ENCODE measurements at places on chromosomes 1 and 21. TPM values are rescaled to one million over a fixed set of nuclear protein-coding genes. Genes with fewer than 3 reads are reported as not detected.

- peak overlapping the region; percentile 87 for H3K4me3 ChIP-seq
- no peak for DNase-seq
- H3K27me3 ChIP-seq: no peaks in the 10 kb centered on the region
- peaks cover 27% of the 10 kb centered on the region for H3K4me1 ChIP-seq
- peak overlapping the region; percentile 34 for H3K27ac ChIP-seq
These were observed 381 bp upstream of the KLHL20 start for GRCh38 chr1:173714441-173714758.

The S100A16 gene
- total RNA-seq: not detected

- no peaks in the 10 kb centered on the region for H3K36me3 ChIP-seq
- H3K4me3 ChIP-seq: no peak overlapping the region
- no peak for DNase-seq
- H3K27me3 ChIP-seq: no peaks in the 10 kb centered on the region
- no peak overlapping the region for H3K27ac ChIP-seq
- H3K4me1 ChIP-seq: peaks cover 24% of the 10 kb centered on the region
These were observed 14.4 kb downstream of the NOC2L start for GRCh38 chr1:944341-945325.

The GOLT1A gene
- total RNA-seq: not detected

- no peaks in the 10 kb centered on the region for H3K36me3 ChIP-seq
- H3K4me1 ChIP-seq: no peaks in the 10 kb centered on the region
- no peaks in the 10 kb centered on the region for H3K27me3 ChIP-seq
- no peak overlapping the region for H3K27ac ChIP-seq
These were observed 23.3 kb upstream of the ARTN start for GRCh38 chr1:43910343-43910742.

The IL10 gene
- not detected for total RNA-seq

GRCh38 chr1:209086486-209087192 lies 496.9 kb upstream of the CAMK1G start:
- no peaks in the 10 kb centered on the region for H3K36me3 ChIP-seq
- peaks cover 14% of the 10 kb centered on the region for H3K4me1 ChIP-seq
- no peaks in the 10 kb centered on the region for H3K27me3 ChIP-seq
- no peak overlapping the region for H3K4me3 ChIP-seq
- peak; percentile 63 for DNase-seq

DNA sequence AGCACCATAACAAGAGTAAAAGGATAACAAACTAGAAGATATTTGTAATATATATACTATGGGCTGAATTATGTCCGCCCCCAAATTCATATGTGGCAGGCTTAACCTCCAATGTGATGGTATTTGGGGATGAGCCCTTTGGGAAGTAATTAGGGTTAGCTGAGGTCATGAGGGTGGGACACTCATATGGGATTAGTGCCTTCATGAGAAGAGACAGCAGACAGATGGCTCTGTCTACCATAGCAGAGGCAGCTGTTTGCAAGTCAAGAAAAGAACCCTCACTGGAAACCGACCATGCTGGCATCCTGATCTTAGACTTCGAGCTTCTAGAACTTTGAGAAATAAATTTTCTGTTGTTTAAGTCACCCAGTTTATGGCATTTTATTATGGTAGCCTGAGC lies 303.6 kb downstream of the LMO4 start:
- H3K27me3 ChIP-seq: no peaks in the 10 kb centered on the region
- H3K27ac ChIP-seq: no peak overlapping the region
- no peak for DNase-seq
- H3K4me1 ChIP-seq: no peaks in the 10 kb centered on the region
- H3K36me3 ChIP-seq: no peaks in the 10 kb centered on the region

DNA sequence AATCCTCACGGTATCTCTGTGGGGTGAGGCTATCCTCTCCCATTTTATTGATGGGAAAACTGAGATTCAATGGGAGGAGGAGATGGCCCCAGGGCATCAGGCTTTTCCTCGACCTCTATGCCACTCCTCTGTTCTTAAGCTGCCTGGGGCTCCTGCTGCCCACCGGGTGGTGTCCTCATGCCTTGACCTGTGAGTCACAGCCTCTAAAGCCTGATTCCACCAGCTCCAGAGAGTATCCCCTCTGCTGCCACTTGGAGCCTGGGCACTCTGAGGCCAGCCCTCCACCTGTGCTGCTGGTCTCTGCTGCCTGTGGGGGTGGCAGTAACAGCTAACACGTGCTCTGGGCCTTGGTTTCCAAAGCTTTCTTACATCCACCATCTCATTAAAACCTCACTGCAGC lies 241.2 kb downstream of the TRABD2B start:
- H3K27me3 ChIP-seq: no peaks in the 10 kb centered on the region
- H3K4me3 ChIP-seq: no peak overlapping the region
- DNase-seq: no peak
- H3K36me3 ChIP-seq: no peaks in the 10 kb centered on the region

The NTMT2 gene
- not detected for total RNA-seq

GRCh38 chr1:21324368-21325141 lies 34.3 kb upstream of the ECE1 start:
- H3K4me1 ChIP-seq: peaks cover 84% of the 10 kb centered on the region
- peaks cover 7% of the 10 kb centered on the region for H3K36me3 ChIP-seq
- H3K27ac ChIP-seq: peak overlapping the region; percentile 94
- H3K4me3 ChIP-seq: peak overlapping the region; percentile 52
- H3K27me3 ChIP-seq: no peaks in the 10 kb centered on the region
- peak; percentile 79 for DNase-seq

DNA sequence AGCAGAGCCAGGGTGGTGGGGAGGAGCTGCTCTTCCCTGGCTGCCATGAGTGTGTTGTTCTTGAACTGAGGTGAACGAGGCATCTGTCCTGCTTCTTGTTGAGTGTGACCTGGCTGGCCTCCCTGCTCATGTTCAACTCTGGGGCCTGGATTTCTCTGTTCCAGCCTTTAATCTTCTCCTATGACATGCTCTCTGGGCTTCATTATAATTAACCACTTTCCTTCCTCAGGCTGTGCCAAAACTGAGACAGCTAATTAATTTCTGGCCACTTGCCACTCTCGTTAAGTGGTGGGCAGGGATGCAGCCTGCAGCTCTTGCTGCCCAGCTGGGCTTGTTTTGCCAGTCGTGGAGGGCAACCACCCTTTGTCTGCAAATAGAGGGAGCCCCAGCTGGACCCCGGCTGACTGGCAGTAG lies 23.3 kb downstream of the OPRD1 start:
- DNase-seq: no peak
- no peaks in the 10 kb centered on the region for H3K36me3 ChIP-seq
- H3K27ac ChIP-seq: no peak overlapping the region

DNA sequence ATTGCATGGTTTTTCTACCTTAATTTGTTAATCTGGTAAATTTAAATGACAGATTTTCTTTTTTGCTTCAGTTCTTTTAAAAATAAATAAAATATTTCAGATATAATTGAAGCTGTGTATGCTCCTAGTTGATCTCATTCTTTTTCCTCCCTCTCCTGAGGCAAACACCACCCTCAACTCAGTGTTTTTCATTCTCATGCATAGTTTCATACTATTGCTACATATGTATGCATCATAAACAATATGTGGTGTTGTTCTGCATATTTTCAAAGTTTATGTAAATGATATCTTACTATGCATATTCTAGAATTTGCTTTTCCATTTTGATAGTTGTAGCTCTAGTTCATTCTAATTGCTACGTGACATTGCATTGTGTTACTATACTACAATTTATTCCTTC lies 257.2 kb upstream of the POU3F1 start:
- no peak for DNase-seq
- no peak overlapping the region for H3K4me3 ChIP-seq
- no peaks in the 10 kb centered on the region for H3K4me1 ChIP-seq
- no peaks in the 10 kb centered on the region for H3K27me3 ChIP-seq

- H3K27ac ChIP-seq: no peak overlapping the region
- no peaks in the 10 kb centered on the region for H3K4me1 ChIP-seq
- H3K36me3 ChIP-seq: no peaks in the 10 kb centered on the region
- no peak overlapping the region for H3K4me3 ChIP-seq
- no peaks in the 10 kb centered on the region for H3K27me3 ChIP-seq
These were observed 112.0 kb upstream of the LRRC7 start for GRCh38 chr1:69455718-69456117.

DNA sequence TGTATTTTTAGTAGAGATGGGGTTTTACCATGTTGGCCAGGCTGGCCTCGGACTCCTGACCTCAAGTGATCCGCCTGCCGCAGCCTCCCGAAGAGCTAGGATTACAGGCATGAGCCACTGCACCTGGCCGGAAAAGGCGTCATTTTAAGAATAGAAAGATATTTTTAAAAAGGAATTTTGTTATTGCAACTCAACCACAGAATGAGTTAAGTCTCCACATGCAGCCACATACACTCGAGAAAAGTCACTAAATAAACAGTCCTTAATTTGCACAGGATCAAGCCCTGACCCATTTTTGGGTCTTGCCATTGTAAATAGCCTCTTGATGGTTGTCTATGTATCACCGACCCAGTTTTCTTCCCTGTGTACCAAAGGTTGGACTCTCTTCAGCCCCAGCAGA lies 85.5 kb downstream of the FBXO2 start:
- H3K27ac ChIP-seq: no peak overlapping the region
- no peak for DNase-seq
- no peak overlapping the region for H3K4me3 ChIP-seq
- H3K4me1 ChIP-seq: peaks cover 66% of the 10 kb centered on the region
- no peaks in the 10 kb centered on the region for H3K27me3 ChIP-seq

DNA sequence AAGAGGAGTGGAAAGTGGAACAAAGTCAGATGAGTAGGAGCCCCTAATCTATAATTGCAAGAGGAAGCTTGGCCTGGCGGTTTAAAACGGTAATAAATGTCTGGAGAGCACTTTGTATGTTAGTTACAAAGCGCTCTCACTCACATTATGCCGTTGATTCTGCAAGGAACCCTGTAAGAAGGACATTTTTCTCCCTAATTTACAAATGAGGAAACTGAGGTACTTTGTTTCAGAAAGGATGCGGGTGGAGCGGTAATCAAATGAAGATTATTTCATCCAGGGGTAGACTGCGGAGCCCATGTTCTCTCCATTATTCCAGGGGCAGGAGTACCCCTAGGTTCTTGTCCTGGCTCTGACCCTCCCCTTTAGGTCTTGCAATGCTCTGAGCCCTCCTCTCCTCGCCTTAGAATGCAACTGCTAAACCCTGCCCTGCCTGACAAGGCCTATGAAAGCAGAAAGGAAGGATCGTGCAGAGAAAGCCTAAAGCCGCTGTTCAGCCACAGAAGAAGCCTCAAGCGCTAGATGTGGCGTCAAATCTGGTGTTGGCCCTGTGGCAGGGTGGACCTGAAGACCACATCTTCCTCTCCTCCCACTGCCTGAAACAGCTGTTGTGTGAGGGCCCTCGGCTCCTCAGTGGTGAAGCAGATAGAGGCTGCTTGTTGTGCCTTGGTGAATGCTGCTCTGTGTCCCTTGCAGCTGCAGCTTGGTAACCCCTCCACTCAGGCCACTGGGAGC lies 588 bp upstream of the PACC1 start:
- no peak for DNase-seq
- H3K36me3 ChIP-seq: peaks cover 13% of the 10 kb centered on the region
- H3K27me3 ChIP-seq: no peaks in the 10 kb centered on the region
- H3K4me3 ChIP-seq: peak overlapping the region; percentile 77
- peak overlapping the region; percentile 75 for H3K27ac ChIP-seq

- H3K4me3 ChIP-seq: no peak overlapping the region
- no peaks in the 10 kb centered on the region for H3K27me3 ChIP-seq
- DNase-seq: no peak
- no peaks in the 10 kb centered on the region for H3K36me3 ChIP-seq
These were observed 124.1 kb upstream of the KCNK2 start for GRCh38 chr1:214958486-214958885.

DNA sequence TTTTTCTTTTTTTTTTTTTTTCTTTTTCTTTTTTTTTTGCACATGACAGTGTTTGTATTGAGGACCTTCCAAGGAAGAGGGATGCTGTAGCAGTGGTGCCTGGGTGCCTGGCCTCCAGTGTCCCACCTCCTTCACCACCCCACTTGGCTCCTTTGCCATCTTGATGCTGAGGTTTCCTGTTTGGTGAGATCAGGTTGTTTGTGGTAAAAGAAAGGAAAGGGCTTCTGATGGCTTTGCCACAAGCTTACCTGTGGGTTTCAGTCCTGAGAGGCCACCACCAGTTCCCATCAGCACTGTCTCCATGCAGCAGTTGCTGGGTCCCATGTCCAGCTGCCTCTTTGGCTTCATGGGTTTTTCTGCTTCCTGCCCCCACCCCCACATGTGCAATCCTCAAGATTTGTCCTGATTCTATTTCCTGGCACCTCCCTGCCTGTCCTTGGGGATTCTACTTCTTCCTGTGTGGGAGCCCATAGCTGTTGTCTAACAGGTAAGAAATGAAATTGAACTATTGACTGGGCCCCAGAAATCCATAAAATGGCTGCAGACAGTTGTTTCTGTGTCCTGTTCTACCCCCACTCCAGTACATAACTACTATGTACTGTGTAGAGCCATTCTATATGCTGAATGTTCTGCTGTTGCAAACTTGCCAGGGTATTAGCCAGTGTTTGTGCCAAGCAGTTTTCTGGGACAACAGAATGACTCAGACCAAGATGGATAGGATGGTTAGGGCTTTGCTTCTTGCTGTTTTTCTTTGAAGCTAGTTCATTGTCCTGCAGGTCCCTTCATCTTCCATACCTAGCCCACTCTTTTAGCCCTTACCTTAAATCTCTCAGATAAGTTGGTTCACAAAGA lies 4.2 kb upstream of the CCDC28B start:
- H3K36me3 ChIP-seq: peaks cover 12% of the 10 kb centered on the region
- no peak overlapping the region for H3K4me3 ChIP-seq
- H3K27me3 ChIP-seq: no peaks in the 10 kb centered on the region
- H3K4me1 ChIP-seq: peaks cover 29% of the 10 kb centered on the region
- no peak overlapping the region for H3K27ac ChIP-seq

The MYCL gene
- 1.5 TPM for total RNA-seq

DNA sequence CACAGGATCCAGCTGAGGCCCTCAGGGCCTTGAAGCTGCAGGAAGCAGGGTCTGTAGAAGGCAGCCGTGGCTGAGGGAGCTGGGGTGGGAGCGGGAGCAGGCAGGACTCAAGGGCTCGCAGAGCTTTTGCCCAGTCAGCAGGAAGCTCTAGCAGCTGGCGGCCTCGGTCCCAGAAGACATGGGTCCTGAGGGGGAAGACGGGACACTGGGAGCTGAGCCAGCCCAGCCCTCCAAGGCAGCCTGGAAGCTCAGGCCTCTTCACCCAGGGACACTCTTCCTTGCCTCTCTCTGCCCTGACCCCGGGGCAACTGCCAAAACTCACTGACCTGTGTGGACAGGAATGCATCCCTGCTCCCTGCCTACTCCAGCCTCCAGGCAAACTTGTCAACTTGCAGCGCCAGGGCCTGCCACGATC lies 8.9 kb downstream of the ADGRB2 start:
- no peak overlapping the region for H3K27ac ChIP-seq
- peaks cover 7% of the 10 kb centered on the region for H3K4me1 ChIP-seq
- H3K27me3 ChIP-seq: no peaks in the 10 kb centered on the region
- H3K36me3 ChIP-seq: no peaks in the 10 kb centered on the region

The MANEAL gene
- total RNA-seq: 31.6 TPM

The AMPD1 gene
- total RNA-seq: not detected

GRCh38 chr1:66446261-66447001 lies 87.5 kb upstream of the SGIP1 start:
- H3K27ac ChIP-seq: peak overlapping the region; percentile 56
- H3K36me3 ChIP-seq: no peaks in the 10 kb centered on the region
- peaks cover 33% of the 10 kb centered on the region for H3K4me1 ChIP-seq

Measured in Karpas-422 (cell line).